ENCODE measurements at places on chromosomes 16 and 17.
A peak's percentile ranks its signal among the peaks of the same experiment; 100 is the strongest.

DNA sequence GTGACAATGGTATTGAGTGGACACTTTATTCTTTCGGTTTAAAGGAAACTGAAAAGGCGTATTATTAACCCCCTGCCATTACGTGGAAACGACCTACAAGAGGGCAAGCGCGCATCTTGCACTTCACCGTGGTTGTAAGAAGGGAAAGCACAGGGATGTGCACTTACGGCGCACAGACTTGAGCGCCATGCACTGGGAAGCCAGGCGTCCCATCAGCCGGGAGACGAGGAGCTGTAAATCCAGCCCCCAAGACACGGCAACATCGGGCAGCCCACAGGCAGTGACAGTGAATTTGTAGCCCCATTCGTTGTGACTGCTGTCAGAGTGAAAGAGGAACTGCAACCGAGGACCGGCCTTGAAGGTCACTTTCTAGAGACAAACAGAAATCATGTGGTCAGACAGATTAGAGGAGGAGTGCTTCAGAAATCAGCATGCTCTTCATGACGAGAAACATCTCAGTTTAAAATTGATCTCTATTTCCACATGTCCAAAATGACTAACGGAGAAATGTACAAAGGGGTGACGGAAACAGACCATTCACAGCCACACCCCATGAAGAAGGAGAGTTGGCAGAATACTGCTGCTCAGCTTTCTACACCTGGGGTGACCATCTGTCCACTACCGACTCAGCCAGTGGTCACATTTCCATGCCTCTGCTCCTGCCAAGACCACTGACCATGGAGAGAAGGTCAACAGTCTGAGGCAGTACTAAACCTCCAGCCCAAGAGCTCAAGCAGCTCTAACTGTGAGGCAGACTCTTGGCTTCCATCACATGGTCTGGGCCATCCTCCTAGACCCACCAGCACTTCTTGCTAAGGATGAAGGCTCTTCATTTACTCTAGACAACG lies 68.6 kb downstream of the ZZEF1 start:
- DNase-seq: no peak

GRCh38 chr16:56343661-56344517 lies 81.5 kb downstream of the AMFR start:
- no peak for DNase-seq

GRCh38 chr16:56506941-56507340 lies 12.9 kb downstream of the BBS2 start:
- DNase-seq: peak; percentile 53

DNA sequence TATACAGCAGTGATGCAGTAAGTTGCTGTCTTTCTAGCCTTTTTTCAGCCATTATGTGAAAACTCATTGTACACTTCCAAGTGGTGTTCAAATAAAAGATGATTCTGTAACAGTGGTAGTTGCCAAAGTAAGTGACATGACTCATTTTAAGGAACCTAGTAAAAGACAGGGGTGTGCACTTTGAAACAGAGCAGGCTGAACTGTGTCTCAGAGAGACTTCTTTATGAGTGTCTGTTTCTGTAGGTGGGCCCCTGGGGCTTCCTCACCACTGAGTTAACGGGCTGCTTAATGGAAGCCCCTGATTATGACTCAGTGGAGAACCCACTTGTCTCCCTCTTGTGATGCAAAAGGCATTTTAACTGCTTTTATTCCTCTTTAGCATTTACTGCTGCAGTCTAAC lies 147.3 kb downstream of the PCTP start:
- no peak for DNase-seq

DNA sequence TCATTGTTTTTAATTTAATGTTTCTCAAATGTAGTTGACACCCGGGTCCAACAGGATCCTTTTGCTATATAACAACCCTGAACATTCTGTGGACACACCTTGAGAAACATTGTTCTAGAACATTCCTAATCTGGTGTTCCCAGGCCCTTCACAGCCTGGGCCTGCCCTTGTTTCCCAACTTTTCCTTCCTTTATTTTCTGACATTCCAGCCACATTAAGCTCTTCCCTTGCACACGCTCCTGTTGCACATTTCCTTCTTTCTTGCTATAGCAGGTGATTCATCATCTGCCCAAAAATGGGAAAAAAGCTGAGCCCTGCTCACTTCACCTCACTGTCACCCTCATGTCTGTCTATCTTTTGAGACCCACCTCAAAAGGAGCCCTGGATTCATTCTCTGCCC lies 67.9 kb upstream of the MARCHF10 start:
- DNase-seq: no peak

DNA sequence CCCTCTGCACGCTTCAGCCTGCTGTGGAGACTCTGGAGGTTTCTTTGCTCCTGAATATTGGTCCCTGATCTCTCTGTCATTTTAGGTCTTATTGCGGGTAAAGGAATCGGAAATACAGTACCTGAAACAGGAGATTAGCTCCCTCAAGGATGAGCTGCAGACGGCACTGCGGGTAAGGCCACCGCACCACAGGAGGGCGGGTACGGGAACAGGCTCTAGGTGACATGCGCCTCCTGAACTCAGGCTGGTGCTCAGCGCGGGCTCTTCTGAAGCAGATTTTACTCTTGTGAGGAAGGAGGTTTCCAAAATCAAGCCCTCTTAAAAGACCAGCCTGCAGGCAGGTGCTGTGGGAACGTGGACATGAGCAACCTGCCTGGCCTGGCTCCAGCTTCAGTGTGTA lies 29.8 kb downstream of the PLD6 start:
- DNase-seq: no peak

DNA sequence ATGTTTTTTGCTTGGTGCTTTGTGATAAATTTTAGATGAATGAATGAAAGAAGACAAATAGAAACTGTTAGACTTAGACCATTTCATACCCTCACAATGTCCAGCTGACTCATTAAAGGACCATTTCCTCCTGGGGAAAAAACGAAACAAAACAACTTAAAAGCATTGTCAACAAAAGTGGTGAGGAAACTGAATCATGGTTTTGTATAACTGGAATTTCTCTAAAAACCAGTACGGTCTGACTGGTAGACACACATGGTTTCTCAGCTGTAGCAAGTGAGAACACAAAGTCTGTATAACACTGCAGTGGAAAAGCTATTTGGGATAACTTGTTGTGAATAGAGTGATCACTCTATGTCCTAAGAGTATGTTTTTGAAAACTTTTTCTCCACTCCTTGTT lies 5.3 kb upstream of the DDX52 start:
- peak; percentile 18 for DNase-seq

DNA sequence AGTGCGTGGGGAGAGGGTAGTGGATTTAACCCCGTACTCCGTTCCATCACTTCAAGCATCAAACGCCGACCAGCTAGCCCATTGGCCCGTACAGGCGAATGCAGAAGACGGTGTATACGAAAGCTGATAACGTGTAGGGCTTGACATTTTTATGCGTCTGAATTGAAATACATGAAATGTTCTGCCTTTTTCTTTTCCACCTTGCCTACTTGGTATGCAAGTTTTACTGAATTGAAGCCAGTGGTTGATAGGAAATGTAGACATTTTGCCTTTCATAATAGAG lies 834 bp upstream of the STAT3 start:
- no peak for DNase-seq

DNA sequence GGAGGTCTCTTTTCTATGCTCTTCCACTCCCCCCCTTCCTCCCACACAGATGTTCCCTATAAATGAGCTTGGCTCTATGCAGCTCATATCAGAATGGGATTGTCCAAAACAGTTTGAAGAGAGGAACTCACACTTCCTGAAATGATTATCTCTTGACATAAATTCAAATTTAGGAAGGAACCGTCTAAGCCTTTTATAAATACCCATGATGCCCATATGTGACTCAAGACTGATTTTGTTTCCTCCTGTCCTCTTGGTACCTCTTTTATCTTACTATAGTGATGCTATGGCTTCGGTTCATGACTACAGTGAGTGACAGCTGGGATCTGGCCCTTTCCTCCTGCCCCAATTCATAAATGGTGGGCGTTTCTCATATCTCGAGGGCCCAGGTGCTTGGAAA lies 16.6 kb upstream of the TERF2 start:
- DNase-seq: no peak

DNA sequence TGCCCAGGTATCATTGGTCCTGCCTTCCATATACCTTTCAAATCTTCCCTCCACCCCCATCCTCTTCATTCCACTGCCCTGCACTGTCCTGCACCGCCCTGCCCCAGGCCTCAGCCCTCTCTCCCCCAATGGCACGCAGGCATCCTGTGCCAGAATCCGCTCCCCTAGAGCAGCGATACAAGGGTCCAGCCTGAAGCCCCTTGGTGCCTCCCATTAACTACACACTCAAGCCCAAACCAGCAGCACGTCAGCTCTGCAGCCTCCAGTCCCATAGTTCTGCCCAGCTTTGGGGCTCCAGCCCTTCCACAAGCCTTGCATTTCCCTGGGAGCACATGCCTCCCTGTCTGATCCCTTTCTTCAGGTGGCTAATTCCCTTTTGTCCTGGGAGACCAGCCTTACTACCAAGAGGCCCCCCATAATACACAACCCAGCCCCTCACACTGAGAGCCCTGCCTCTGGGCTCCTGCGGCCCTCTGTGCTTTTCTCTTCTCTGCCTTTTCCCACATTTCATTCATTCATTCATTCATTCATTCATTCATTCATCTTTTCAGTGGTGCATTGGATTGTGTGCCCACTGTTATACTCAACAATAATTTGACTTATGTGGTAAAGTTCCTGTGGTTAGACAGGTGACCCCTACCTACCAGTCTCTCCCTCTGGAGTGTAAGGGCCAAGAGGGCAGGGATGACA lies 26.8 kb upstream of the DLX3 start:
- no peak for DNase-seq

GRCh38 chr17:39073916-39074315 lies 77.5 kb downstream of the PLXDC1 start:
- no peak for DNase-seq

DNA sequence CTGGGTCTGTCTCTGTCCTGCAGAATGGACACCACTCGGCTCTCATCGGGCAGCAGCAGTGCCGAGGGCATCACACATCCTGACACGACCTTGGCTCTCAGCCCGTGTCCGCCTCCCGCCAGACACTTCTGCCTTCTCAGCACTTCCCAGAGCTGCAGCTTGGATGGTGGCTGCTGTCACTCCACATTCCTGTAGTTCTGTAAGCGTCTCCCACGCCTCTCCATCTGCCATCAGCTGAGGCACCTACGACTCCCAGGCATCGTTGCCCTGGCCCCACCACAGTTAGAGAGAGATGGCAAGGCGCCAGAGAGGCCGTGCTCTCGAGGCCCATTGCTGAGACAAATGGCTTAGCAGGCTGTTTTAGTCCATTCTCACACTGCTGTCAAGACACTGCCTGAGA lies 195.9 kb upstream of the CHMP6 start:
- no peak for DNase-seq

GRCh38 chr17:7363311-7363710 lies 8.4 kb downstream of the TMEM95 start:
- no peak for DNase-seq

GRCh38 chr17:4262703-4263102 lies 1.1 kb downstream of the ANKFY1 start:
- DNase-seq: no peak

- DNase-seq: peak; percentile 15
Observed at GRCh38 chr16:4290236-4290830, 17.5 kb upstream of the TFAP4 start.

GRCh38 chr16:23185656-23186055 lies 3.1 kb downstream of the SCNN1G start:
- DNase-seq: no peak

DNA sequence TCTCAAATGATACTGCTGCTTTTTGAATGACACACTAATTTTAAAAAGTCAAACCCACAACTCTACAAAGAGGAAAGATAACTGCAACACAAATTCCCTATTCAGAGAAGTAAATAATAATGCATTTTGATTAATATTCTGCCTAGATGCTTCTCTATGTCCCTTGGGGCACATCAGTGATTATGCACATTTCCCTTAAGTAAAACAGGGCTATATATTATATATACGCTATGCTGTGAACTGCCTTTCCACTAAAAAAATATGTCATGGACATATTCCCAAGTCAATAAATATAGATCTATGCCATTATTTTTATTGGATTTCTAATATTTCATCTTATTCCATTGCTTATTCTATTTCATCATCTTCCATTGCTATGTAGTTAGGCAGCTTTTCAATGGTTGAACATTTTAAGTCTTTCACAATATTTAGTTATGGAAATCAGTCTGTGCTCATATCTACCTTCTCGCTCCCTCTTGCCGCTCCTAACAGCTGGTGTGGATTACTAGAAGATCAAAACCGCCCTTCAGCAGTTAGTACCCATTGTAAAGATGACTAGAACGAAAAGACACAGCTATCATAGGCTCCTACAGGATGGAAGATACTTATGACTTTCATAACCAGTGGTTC lies 468.2 kb upstream of the GOT2 start:
- DNase-seq: no peak

- DNase-seq: no peak
Observed at GRCh38 chr17:74491626-74492025, 25.2 kb downstream of the CD300A start.

DNA sequence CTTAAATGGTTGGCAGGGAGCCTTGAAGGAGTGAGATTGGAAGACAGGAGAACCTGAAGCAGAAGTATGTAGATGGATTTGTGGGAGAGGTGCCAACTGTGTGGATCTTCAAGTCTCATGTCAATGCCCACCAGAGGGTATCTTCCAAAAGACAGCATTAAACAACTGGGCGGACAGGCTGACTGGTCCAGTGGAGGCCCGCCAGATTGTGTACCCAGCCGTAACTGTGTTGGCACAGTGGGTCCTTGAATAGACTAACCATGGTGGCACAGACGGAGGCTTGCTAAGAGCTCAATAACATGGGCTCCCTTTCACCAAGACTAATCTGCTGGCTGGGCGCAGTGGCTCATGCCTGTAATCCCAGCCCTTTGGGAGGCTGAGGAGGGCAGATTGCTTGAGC lies 24.2 kb upstream of the RBBP6 start:
- DNase-seq: no peak

DNA sequence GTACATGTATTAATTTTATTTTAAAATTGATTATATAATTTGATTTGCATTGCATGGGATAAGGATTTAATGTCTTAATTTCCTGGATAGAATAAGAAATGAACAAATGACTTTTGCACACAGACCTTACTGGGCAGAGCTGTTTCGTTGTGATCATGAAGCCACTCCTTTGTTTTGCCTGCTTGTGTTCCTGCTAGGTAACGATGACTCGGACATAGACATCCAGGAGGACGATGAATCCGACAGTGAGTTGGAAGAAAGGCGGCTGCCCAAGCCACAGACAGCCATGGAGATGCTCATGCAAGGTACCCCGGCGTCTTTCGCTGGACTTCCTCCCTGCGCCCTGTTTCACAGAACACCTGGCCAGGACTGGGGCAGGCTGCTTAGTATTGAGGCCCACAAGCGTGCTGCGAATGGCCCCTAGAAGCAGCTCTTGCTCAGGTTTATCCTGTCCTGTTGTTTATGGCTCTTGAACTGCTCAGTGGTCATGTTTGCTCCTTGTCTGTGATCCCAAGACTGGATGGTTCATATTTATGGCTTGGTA lies 29.6 kb downstream of the CLUAP1 start:
- no peak for DNase-seq

GRCh38 chr17:67477687-67478086 lies 100.6 kb downstream of the PITPNC1 start:
- no peak for DNase-seq

Data from amniotic stem cell (primary cell).